ENCODE measurements at places on chromosomes 6 and 20. TPM values are rescaled to one million over a fixed set of nuclear protein-coding genes. Genes with fewer than 3 reads are reported as not detected.
A peak's percentile ranks its signal among the peaks of the same experiment; 100 is the strongest.

The GRIK2 gene
- total RNA-seq, result 12.1 TPM

The GPSM3 gene
- 3.6 TPM for total RNA-seq

The DDX43 gene
- 0.85 TPM for total RNA-seq

DNA sequence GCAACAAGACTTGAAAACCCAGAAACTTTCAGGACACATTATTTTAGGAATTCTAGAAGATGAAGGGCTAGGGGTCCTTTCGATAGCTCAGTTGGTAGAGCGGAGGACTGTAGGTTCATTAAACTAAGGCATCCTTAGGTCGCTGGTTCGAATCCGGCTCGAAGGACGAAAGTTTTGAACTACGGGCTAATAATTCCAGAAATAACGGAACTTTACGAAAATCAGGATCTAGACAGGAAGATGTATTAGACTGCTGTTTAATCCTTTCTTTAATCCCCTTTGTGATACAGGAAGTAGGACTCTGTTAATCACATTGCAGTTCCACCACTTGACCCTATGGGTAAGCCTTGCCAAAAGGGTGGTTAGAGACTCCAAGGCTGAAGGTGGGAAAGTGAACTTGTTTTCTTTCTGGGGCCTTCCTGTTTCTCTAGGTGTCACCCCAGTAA, 21.2 kb upstream of the ABT1 start:
- no peak for DNase-seq

DNA sequence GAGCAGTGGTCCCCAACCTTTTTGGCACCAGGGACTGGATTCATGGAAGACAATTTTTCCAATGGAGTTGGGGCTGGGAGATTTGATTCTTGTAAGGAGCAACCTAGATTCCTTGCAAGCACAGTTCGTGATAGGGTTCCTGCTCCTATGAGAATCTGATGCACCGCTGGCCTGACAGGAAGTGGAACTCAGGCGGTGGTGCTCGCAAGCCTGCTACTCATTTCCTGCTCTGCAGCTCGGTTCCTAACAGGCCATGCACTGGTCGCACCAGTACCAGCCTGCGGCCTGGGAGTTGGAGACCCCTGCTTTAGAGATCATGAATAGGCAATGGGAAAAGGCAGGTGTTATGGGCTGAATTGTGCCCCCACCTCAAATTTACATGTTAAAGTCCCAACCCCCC, 131.2 kb downstream of the PFDN4 start:
- DNase-seq, result no peak

DNA sequence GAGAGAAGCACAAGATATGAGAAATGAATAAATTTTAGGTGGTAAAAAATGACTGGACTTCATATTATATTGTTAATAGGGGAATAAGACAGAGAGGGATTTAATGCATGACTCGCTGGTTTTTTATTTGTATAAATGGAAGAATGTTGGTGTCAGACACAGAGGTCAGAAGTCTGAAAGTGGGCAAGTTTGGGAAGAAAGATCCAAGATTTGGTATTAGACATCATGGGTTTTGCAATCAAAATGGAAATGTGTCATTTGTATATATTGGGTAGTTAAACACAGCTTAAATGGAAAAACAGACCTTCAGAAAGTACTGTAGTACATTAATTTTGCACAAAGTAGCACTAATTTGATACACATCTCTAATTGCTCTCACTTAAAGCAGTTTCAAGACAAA, 96.2 kb downstream of the EYA4 start:
- no peak for DNase-seq

DNA sequence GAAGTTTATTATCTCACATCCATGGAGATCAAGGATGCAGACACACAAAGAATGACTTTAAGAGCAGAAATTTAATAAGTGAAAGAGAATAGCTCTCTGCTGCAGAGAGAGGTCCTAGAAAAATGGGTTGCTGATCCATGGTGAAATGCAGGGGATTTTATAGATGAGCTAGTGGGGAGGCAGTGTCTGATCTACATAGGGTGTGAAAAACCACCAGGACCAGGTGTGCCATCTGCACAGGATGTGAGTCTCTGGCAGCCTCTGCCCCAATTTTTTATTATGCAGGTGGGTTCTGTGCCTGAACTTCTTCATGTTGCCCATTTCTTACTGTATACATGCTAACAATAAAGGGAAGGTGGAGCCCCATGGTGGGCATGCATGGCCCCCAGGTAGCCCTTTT, 19.9 kb upstream of the NANP start:
- no peak for DNase-seq

GRCh38 chr6:4901386-4902061, 102.3 kb downstream of the RPP40 start:
- no peak for DNase-seq

DNA sequence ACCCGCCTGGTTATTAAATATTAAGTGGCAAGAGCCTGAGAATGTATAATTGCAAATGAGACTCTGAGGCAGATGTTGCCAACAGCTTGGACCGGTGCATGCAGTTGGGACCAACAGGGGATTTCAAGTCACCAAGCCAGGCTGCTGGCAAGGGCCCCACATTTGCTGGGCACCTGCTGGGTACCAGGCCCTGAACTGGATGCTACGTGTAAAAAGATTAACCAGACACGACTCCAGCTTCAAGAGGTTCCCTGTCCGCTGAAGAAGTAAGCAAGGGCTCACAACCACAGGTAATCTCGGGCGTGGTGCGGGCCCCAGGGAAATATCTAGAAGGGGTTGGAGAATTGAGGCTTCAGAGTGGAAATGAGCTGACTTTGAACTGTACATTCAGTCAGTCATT, 13.2 kb upstream of the SIRPA start:
- no peak for DNase-seq

DNA sequence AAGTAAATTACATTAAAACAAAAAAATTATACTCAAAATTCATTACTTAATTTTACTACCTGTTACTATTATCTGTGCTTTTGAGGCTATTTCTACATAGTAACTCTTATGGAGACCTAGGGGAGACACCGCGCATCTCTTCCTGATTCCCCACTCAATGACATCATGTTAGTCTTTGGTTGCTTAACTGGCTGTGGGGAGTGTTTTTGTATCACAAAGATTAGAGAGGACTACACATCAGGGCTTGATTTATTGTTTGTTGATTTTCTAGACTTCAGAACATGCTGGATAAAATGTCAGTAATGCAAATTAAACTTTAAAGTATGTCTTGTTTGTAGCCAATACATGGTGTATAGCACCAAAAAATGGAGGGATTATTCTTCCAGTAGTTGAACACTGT, 26.0 kb downstream of the SLC2A10 start:
- no peak for DNase-seq

DNA sequence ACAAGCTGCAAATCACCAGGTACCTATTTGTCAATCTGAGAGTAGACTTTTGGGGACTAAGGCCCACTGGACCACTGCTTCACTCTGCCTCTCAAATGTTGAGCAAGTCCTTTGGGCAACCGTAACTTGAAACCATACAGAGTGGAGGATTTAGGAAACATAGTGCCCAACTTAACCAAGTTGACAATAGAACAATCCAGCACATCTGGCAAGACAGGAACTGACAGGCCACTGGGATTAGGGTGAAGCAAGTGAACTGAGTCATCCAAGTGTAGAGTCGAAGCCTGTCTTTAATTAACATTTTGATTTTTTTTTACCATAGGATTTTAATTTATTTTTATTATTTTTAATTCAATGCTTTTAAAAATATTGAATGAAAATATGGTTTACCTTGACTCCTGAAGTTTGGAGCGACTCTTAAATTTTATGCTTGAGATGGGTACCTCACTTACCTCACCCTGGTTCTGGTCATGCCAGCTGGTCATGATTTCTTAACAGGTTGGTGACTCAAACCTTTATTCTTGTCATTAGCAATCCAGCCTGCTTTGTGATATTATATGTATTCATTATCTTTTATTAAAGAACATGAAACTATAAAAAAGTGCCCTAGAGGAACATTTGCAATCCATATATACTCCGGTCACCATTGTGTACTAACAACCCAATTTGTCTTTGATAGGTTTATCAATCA, 312.1 kb upstream of the DEFB112 start:
- no peak for DNase-seq

- DNase-seq, result no peak
These were observed 212.5 kb downstream of the UTRN start for GRCh38 chr6:144497650-144498049.

- no peak for DNase-seq
These were observed 98.9 kb upstream of the MAFB start for GRCh38 chr20:40787941-40788340.

DNA sequence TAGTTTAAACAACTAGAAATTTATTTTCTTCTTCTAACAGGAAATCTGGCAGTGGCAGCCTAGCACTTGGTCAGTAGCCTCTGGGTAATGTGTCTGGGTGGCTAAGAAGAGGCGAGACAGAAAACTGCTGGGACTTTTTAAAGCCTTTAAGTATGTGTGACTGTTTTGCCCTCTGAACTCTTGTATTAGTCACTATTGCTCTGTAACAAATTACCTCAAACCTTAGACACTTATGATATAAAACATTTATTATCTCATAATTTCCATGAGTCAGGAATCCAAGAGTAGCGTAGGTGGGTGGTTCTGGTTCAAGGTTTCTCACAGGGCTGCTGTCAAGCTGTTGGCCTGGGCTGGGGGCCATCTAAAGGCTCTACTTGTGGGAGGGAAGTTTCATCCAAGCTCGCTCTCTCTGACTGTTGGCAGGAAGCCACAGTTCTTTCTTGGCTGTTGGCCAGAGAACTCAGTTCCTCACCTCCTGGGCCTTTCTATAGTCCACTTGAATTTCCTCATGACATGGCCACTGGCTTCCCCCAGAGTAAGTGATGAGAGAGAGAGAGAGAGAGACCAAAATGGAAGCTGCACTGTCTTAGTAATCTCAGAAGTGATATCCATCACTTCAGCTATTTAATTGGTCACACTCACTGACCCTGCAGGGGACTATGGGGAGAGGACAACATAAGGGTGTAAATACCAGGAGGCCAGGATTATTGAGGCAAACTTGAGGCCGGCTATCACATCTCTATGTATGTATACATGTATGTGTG, 17.4 kb upstream of the TBC1D22B start:
- peak; percentile 97 for DNase-seq

DNA sequence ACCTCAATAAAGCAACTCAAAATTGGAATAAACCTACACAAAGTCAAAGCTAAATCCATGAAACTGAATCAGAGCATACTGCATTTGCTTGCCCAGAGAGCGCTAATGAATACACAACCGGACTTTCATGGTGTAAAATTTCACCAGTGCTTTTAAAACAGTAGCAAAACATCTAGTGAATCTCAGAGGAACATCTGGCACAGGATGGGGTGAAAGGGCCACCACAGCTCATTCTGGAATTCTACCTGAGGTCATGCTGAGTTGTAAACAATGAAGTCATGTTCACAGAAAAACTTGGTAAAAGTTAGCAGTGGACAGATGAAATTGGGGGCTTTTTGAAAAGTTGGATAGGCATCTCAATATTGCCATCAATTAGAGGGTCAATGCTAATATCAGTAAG, 125.6 kb upstream of the STXBP5 start:
- DNase-seq, result no peak

DNA sequence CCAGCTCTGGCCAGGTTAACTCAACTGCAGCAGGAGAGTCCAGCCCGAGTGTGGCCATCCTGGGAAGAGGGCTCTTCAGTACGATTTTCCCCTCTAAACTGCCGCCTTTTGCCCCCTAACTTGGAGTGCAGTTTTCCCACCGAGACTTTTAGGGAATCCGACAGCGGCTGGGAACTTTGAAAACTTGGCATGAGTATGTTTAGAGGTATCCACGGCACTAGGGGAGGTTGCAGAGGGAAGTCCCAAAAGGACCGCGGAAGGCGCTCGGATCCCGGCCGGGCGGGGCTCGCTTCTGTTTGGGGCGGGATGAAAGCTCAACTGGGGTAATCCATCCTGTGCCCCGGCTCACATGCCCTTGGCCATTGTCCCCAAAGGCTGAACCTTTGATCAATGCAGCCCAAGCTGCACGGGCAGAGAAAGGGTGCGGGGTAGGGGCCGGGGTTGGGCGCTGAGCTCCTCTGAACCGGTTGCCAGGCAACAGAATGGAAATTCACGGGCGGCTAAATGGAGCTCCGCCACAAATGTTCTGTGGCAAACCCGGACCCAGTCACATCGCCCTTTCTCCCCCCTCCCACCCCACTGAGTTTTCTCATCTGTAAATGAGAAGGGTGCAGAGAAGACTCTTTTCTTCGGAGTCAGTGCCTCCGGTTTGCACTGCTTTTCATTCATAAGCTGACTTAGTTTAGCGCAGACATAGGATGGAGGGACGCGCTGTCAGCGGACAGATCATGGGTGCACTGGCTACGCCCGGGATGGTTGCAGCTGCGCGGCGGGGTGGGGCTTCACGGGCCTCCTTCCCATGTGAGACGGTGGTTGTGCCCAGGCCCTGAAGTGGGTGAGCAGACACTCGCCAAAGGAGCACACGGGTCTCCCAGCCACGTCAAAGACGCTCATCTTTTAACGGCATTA, 2.3 kb downstream of the BMP6 start:
- no peak for DNase-seq

DNA sequence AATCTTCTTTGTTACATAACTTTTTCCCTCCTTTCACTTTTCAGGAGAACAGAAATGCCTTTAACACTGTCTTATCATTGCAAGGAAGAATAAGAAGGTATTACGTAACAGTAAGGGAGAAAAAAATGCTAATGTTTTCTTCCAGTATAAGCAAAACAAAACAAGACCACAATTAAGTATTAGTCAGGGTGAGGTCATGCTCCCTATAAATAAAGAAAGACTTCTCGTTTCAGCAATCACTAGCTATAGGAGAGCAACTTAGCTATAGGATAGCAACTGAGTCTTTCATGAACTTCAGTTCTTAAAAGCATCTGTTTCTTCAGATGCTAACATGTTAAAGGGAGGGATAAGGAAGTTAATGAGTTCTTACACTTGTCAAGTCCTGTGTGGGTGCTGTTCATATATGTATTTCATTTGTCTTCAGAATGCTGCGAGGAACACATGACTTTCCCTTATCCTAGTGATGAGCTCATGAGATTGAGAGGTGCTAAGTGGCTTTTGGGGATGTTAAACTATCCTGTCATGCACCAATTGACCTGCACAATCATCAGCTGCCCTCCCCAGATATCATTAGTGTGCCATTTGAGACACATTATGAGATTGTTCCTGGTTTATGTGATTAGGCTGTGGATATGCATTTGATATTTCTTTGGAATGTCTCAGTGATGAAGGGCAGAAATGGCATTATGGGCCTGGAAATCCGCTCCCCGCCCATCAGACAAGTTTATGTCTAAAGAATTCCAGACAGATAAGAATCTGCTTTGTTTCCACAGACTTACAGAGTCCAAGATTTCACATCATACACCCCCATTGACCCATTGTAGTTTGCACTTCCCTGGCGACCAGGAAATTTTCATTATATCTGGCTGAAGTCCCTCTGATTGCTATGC, 37.5 kb downstream of the LAMA4 start:
- DNase-seq, result no peak

DNA sequence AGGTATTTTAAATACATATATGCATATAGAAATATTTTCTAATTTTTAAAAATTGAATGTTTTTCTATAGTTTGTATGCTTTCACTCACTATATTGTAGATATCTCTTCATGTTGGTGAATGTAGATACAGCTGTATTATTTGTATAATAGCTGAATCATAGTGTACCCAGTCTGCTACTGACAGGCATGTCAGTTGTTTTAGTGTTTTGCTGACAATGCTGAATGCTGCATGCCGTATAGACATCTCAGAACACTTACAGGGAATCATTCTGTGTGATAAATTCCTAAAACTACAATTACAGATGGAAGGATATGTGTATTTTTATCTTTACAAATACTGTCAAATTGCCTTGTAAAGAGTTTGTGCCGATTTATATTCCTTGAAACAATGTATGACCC, 175.4 kb downstream of the SIM1 start:
- no peak for DNase-seq

- DNase-seq, result no peak
These were observed 259.0 kb downstream of the FOXC1 start for GRCh38 chr6:1868561-1869261.

Measured in right atrium auricular region (tissue), 2 donors.